ENCODE measurements at places on chromosomes 11 and 22.

GRCh38 chr11:48054994-48055291, 74.6 kb downstream of the PTPRJ start:
- DNase-seq = no peak

GRCh38 chr11:12692229-12693075, 18.2 kb downstream of the TEAD1 start:
- DNase-seq = no peak

DNA sequence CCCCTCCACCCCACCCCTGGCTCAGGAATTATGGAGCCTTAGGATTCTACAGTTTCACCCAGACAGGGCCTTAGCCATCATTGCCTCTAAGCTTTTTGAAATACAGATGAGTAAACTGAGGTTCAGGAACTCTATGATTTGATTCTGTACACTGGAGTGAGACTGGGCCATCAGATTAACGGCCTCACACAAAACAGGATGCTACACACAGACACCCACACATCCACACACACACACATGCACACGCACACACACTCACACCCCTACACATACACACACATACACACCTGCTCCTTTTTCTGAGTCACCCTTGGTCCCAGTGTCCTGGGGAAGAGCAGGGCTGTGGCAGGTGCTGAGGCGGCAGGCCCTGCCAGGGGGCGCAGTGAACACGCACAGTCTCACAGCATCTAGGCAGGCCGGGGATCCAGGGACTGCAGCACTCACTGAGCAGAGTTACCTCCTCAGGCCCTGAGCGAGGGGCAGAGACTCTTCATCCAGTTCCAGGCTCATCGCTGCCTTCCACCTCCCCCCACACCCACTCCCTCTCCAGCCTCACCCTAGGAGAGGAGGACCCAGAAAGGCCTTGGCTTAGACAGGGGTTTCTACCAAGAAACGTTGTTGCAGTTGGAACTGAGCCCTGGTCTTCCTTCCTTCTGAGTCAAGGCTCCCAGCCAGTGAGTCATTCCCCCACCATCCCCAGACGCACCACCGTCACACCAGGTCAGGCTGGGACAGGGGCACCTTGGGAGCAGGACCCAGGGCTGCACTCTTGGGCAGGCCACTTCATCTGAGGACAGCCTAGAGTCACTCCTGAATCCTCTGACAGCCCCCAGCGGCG, 89.8 kb upstream of the PARVA start:
- peak; percentile 78 for DNase-seq

DNA sequence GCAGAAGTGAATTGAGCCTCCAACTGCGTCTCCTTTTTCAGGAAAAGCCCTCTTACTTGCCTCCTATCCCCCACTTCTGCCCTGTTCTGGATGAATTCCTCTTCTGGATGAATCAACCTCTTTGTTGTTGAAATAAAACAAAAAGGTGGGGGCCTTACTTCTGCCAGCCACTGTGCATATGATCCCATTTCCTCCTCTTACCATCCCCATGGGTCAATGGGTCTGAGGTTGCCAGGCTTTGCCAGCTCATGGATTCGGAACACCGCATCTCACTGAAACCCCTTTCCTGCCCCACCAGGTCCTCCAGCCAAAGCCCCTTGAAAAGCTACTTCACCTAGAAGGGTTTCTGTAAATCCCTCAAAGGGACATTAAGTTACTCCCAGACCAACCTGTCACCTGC, 3.7 kb upstream of the CHST1 start:
- DNase-seq = no peak

DNA sequence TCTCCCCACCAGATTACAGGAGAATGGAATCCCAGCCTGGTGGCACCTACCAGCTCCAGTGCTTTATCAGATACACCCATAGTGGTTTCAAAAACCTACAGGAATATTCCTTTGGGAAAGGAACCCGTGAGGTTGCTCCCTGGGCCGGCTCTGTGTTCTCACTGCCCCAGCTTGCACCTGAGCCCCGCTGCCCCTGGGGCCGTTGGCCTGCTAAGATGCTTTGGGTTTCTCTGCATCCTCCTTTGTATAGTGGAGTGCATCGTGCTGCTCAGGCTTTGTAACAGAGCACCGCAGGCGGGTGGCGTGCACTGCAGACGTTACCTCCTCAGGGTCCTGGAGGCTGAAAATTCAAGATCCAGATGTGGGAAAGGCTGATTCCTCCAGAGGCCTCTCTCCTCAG, 414.1 kb downstream of the BRD1 start:
- DNase-seq = no peak

- no peak for DNase-seq
These were observed 70.7 kb upstream of the CCDC179 start for GRCh38 chr11:22930816-22931594.

All from WTC11 (cell line).